ENCODE measurements at places on chromosomes 11 and 22.

DNA sequence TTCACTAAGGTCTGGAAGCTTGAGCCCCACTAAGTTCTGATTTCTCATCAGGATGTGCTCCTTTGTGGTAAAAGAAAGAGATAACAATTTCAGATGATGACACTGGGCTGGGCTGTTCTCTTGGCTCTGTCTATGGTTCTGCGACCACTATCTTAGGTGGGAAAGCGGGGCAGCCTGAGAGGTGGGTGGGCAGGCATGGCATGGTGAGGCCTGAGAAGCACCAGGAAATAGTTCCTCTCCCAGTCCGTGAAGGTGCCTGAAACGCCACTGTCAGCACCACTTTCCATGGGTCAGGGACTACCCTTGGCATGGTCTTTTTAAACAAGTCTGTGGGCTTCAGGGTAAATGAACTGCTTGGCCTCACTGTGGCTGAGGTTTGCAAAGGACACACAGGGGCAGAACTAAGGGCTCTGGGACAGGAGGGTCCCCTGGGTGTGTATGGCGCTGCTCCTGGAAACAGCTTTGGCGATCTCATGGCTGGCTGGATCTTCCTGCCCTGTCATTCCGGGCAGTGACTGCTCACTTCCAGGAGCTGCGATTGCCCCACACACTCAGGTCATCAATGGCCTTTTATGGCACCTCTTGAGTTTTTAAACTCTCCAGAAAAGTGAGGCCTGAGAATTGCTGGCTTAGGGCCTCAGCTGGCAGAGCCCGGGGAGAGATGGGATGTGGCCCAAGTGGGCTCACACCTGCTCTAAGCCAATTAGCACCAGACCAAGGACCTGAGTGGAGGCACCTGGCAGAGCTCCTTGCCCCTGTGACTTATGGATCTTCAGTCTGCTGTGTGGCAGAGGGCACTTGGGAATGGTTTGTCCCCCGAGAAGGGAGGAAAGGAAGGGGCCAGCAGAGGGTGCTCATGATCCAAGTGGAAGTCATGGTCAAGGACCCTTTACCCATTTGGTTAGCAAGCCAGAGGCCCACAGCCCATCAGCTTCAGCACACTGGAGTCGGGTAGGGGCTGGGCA is 55.6 kb upstream of the LYVE1 start:
- DNase-seq: no peak

DNA sequence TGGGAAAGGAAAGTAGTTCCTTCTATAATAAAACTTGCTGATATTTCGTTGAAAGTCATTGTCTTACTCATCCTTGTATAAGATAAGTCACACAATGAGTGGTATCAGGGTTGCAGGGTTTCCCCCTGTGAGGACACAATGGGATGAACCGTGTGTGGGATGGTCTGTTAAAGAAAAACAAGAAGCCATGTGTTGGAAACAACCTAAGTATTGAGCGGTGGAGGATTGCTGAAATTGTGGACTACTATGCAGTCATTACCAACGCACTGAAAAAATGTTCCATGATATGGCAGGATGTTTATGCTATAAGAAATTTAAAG is 28.6 kb downstream of the PTPRJ start:
- no peak for DNase-seq

DNA sequence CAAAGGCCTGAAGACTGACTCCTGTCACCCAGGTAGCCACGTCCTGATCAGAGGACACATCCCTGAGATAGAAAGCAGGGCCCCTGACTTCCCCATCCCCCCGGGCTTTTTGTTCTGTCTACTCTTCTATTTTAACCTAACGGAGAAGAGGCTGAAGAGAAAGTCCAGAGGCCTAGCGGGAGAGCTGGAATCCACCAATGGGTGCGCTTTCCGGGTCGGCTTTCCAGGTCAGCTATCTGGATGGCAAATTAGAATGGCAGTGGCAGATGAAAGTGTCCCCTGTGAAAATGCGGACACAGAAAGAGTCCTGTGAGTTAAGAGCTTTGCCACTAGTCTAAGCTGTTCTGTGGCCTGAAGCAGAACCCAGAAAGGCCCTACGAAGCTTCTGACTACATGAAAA is 13.1 kb upstream of the SERPING1 start:
- DNase-seq: no peak

DNA sequence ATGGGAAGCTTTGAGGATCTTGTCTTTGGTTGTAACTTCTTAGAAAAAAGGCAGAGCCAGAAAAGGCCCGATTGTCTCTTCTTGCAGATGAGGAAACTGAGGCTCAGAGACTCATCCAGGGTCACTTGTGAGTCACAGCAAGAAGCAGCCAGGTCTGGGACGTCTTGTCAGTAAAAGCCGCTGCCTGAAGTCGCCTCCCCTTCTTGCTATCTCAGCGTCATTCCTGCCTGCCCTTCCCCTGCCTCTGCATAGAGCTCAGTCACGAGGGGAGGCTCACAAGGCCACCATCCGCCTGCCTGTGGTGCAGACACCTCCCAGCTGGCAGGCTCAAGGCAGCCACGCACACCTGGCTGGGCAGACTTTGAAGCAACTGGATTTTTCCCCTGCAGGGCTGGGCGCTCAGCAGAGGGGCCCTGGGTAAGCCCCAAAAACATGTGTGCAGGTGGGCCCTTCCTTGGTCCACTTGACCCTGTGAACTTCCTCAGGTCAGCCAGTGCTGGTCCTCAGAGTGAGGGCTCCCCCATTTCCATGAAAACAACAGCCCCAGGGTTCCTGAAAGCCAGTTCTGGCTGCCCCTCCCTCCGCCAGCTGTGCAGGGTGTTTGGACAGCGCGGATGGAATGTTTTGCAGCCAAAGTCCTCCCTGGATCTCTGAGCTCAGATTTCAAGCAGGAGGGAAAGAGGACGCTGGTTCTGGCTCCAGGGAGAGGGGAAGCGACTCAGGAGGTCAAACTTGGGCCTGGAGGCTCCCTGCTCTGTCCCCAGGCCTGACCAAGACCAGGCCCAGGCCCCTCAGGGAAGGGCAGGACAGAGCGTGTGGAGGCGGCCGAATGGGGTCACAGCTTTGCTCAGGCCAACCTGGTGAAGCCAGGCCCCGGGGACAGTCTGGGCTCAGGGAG is 6.0 kb upstream of the RAB3IL1 start:
- DNase-seq: no peak

GRCh38 chr22:41445129-41446056 is 1.2 kb downstream of the TOB2 start:
- peak; percentile 35 for DNase-seq

GRCh38 chr22:19615001-19615461 is 90.8 kb upstream of the CLDN5 start:
- DNase-seq: no peak

GRCh38 chr11:14414470-14415461 is 55.8 kb upstream of the RRAS2 start:
- DNase-seq: peak; percentile 55

- DNase-seq: no peak
These were observed 50.9 kb upstream of the NFRKB start for GRCh38 chr11:129946256-129946655.

- no peak for DNase-seq
These were observed 85.0 kb upstream of the CRYBB3 start for GRCh38 chr22:25114369-25115362.

DNA sequence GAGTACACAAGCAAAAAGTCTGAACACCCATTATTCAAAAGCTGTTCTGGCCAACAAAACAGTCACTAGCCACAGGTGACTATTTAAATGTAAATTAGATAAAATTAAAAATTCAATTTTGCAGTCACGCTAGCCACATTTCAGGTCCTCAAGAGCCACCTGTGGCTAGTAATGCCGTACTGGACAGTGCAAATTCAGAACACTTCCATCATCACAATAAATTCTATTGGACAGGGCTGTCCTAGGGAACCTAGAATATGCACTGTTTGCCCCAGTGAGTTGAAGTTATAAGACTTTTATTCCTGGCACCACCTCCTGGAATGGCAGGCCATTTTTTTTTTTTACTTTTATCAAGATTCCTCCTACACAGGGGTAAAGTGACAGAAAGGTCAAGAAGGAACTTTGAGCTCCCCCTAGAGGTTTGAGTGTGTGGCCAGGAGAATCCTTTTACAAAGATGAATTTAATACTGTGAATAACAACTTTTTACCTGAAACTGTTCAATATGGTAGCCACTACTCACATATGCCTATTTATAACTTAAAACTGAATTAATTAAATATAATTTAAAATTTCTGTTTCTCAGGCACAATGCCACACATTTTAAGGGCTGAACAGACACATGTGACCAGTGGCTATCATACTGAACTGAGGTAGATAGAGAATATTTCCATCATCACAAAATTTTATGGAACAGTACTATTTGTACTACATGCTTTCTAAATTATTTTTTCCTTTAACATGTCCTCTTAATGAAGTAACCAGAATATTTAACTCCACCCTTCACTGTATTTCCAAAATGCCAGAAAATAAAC is 6.5 kb downstream of the MSANTD2 start:
- DNase-seq: no peak

GRCh38 chr11:64839335-64839734 is 5.1 kb downstream of the CDC42BPG start:
- DNase-seq: no peak

GRCh38 chr11:105466582-105467228 is 143.2 kb upstream of the GRIA4 start:
- DNase-seq: no peak

GRCh38 chr11:13127161-13127560 is 118.0 kb downstream of the RASSF10 start:
- no peak for DNase-seq

- DNase-seq: no peak
These were observed 98.6 kb upstream of the SYT13 start for GRCh38 chr11:45384711-45385241.

DNA sequence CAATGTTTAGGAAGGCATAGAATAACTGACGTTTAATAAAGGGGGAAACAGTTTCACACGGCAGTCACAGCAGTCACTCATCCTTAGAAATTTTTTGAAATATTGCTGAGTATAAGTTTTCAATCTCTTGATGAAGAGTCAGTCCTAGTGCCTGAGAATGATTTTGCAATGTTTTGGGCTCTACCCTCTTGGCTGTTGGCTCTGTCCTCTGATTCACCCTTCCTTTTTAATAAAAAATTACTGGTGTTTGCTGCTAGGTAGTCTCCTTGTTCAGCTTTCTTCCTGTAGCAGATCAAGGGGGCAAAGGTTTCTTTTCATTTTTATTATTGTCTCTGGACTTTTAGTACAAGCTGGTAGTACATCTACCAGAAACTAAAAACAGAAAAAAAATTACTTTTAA is 194.3 kb upstream of the ANO3 start:
- DNase-seq: no peak

DNA sequence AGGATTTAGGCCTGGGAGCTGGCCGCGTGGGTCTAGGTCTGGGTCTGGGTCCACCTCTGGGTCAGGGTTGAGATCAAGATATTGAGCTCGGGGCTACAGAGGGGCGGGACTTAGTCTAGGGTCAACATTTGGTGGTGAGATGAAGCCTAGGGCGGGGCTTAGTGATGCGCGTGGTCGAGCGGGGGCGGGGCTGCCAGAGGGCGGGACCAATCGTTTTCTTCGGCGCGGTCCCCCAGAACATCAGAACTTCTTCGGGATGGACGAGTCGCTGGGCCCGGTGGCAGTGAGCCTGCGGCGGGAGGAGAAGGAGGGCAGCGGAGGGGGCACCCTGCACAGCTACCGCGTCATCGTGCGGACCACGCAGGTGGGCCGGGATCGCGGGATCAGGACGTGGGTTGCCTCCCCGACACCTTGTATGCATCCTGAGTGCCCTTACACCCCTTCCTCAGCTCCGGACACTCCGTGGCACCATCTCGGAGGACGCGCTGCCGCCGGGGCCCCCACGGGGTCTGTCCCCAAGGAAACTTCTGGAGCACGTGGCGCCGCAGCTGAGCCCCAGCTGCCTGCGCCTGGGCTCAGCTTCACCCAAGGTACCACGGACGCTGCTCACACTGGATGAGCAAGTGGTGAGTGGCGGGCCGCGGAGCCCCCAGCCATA is 4.2 kb downstream of the SIPA1 start:
- DNase-seq: no peak

- no peak for DNase-seq
These were observed 196.2 kb downstream of the MYO18B start for GRCh38 chr22:25938151-25938550.

- no peak for DNase-seq
These were observed 12.4 kb upstream of the MAPK11 start for GRCh38 chr22:50282361-50283155.

GRCh38 chr11:60968223-60968622 is 3.3 kb upstream of the CD6 start:
- no peak for DNase-seq

- DNase-seq: no peak
These were observed 395.7 kb downstream of the MN1 start for GRCh38 chr22:27405672-27406388.

GRCh38 chr22:37177221-37177620 is 10.8 kb downstream of the C1QTNF6 start:
- no peak for DNase-seq

GRCh38 chr11:44366741-44367140 is 56.8 kb upstream of the ALX4 start:
- no peak for DNase-seq

DNA sequence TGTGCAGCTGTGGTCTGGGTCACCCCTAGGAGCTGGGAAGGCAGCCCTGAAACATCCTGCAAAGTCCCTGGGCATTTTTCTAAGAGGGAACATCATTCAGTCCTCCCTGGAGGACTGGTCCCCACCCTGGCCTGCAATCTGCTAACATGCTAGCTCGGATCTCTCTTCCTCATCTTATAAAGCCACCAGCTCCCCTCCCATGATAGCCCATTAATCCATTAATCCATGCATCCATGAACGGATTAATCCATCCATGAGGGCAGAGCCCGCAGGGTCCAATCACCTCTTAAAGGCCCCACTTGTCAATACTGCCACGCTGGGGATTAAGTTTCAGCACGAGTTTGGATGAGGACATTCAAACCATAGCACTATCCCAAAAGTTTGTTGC is 12.1 kb downstream of the PRG3 start:
- DNase-seq: no peak

- no peak for DNase-seq
These were observed 44.1 kb downstream of the USP28 start for GRCh38 chr11:113831314-113831713.

- DNase-seq: no peak
These were observed at the start of gene SLC22A12 for GRCh38 chr11:64590763-64591221. SLC22A12 (plus strand) TSS chr11:64591220; CDS start chr11:64591557, 337 bp downstream.

DNA sequence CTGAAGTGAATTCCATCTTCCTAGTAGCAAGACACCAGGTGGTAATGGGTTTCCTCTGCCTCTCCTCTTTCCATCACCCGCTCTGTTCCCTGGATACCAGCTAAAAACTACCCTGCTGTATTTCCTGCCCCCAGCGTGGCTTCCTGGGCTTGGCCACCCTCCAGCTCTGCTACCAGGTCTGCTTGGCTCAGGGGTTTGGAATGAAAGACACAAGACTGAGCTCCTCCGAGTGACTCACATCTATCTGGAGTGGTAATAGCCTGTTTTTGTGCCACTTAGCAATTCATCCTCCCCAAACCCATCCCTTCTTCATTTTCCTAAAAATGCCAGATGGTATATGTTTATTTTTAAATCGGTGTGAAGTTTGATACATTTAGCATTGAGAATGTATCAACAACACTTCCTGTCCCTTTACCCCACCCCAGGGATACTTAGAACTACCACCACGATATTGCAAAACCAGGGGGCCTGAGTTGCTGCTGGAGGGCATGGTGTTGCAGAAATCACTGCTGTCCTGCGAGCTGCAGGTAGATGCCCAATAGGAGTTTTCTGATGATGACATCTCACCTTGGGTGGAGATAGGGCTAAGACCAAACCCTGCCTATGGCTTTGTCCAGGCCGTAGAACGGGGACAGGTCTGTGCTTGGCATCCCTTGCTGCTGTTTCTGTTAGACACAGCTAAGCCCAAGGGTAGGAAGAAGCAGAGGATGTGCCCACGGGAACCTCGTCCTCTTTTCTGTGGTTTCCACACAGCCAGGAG is 7.5 kb upstream of the MICAL3 start:
- no peak for DNase-seq

GRCh38 chr11:65571940-65572339 is 398 bp upstream of the FAM89B start:
- no peak for DNase-seq
